MV-4-11 (cell line): ENCODE measurements at places on chromosomes 11 and 22.

DNA sequence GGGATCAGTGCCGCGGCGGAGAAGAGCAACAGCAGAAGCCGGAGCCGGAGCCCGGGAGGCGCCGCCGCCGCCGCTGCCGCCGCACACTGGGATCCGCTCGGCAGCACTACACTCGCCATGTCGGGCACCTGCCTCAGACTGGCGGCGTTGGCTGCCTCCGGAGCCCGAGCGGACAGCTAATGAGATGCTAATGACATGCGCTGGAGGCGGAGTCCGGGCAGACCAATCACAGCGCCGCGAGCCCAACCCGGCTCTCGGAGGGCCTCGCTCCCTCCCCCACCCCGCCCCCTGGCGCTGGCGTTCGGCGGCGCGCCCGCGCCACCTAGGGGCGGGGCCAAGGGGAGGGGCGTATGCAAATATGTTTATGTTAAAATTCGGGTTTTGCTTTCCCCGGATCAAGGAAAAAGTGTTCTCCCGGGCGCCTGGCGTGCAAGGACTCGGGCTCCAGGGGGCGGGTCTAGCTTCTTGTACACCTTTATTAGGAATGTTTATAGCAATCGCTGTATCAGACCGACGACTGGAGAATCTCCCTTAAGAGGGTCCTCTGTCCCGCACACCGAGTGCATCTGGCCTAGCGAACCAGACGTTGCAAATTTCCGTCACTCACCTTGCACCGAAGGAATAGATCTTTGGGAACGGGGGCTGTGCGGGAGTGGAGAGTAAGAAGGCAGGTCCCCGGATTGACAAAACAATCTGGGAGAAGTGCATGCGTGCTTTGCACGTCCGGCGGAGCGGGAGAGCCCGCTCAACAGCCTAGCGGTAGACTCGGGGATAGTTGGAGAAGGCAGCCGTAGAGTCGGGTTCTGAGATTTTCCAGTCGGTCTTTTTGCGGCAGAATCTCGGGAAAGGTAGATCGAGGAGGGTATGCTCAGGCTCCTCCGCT lies at the start of gene CADM1:
Gene CADM1, minus strand, starts transcription at position 140 of the 883 bp plus-strand sequence.
- peak; percentile 87 for DNase-seq

- DNase-seq: no peak
These were observed 7.7 kb upstream of the NCR3LG1 start for GRCh38 chr11:17343907-17344306.

GRCh38 chr11:112477152-112477551 lies 216.5 kb upstream of the PLET1 start:
- DNase-seq: no peak

DNA sequence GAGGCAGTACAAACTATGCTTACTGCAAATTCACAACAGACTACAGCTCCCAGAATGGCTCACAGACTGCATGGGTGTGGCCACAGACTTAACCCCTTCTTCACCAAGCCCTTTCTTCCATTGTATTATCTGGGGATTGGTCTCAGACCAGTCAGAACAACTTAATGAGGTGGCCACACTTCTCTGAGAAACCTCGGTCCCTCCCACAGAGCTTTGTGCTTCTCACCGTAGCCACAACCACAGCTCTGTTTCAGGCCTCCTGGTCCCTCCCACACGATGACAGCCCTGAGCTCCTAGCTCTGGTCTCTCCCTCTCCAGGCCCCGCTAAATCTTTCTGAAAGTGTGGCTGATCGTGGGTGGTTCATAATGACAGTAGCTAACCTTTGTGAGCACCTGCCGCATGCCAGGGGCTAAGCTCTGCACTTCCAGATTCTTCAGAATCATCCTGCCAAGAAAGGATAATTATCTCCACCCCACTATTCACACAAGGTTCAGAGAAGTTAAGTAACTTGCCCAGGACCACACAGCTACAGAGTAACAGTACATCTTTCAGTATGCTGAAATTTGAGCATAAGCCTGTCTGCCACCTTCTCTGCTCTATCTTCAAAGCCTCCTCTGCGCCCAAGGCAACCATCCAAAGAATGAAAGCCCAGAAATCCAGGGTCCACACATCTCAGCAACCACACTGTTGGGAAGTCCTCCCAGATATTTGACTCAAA lies 5.4 kb downstream of the PDE2A start:
- peak; percentile 43 for DNase-seq

- no peak for DNase-seq
These were observed 134.3 kb upstream of the C11orf58 start for GRCh38 chr11:16603890-16604793.

DNA sequence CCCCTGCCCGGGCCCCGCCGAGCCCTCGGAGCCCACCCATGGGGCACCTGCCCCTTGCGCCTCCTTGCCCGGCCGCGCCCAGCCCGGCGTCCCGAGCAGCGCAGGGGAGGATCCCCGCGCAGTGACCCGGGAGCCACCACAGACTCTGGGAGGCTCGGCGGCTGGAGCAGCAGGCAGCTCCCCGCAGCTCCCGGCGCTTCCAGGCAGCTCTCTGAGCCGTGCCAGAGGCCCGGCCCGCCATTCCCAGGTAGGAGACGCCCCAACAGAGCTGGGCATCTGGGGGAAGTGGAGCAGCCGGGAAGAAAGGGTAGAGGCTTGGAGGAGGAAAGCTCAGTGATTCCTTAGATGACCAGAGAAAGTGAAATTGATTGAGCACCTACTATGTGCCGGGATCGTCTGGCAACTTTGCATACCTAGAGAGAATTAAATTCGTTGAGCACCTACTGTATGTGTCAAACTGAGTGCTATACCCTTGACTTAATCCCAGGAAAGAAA lies 670 bp downstream of the RASD2 start:
- DNase-seq: no peak

DNA sequence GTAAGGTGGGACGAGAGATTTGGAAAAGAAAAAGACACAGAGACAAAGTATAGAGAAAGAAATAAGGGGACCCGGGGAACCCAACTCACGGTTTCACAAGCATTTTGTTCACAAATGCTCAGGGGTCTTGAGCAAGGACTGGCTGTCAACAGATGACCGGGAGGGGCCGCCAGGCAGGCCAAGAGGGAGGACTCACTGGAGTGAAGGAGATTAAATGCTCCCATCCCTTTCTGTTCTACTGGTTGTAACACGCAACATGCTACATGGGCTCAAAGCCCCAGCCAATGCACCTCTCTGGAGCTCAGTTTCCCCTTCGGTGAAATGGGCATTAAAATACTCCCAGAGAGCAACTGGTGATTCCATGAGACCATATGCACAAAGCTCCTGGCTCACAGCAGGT lies 13.4 kb downstream of the SHANK2 start:
- no peak for DNase-seq

DNA sequence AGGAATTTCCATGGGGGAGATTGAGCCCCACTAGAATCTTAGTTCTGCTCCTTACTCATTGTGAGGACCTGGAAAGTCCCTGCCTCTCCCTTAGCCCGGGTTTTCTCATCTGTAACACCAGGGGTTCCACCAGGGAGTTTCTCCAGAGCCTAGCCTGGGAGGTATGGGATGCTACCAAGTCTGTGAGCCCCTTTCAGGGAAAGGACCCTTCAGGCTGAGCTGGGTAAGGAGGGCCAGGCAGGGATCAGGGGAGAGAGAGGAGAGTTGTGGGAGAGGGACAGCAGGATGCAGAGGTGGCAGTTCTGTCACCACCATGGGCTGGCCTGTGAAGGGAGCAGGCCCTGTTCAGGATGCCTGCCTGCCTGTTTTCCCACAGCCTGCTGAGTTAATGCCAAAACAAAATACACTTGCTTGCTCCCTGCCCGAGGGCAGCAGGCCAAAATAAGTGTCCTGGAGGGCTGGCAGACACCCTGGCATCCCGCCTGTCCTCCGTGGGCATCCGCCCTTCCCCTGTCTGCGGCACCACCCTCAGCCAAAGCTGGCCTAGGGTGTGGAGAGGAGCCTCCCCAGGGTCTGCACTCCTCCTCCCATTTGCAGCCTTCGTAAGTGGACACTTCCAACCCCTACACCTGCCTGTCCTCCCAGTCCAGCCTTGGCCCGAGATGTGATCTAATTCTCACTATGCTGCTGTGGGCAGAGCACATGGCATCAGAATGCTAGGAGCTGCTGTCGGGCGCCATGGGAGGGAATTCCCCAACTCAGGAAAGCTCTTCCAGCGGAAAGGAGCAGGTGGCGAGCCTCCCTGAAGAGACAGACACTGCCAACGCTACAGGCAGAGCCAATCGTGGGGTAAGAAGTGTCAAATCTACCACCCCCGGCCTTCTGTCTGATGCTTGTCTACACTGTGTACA lies 5.9 kb upstream of the FCHSD2 start:
- no peak for DNase-seq
